ENCODE measurements at places on chromosomes 12 and 14. TPM values are rescaled to one million over a fixed set of nuclear protein-coding genes. Genes with fewer than 3 reads are reported as not detected.

The GPR65 gene
- total RNA-seq = not detected

The HOXC5 gene
- total RNA-seq = not detected

The HDAC7 gene
- total RNA-seq = 24.5 TPM

The IQSEC3 gene
- total RNA-seq = 0.33 TPM

The AKAP6 gene
- total RNA-seq = 10.6 TPM

The TSPAN19 gene
- 0.25 TPM for total RNA-seq

The SLC10A1 gene
- not detected for total RNA-seq

The FSCB gene
- 0.12 TPM for total RNA-seq

The MOAP1 gene
- 11.3 TPM for total RNA-seq

The BIN2 gene
- total RNA-seq = not detected

The LALBA gene
- not detected for total RNA-seq

The NDRG2 gene
- 0.44 TPM for total RNA-seq

The FZD10 gene
- under 0.01 TPM for total RNA-seq
